ENCODE measurements at places on chromosomes 2 and 18.

DNA sequence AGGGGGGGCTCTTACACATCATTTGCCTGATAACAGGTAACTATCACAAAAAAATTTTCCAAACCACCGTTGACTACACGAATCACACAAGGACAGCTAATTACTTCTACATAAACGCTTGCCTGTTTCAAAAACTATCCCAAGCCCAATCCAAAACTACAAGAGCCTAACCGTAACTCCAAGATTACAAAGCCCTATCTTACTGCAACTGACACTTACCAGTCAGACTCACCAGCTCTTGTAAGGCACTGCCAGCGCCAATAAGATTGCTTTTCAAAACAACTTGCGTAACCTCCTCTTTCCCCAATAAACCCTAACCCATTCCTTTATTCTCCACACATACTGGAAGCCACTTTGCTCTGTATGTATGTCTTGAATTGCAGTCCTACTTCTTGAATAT lies 148.4 kb downstream of the NBAS start:
- no peak for DNase-seq

GRCh38 chr2:137948894-137949293 lies 15.4 kb upstream of the HNMT start:
- DNase-seq: no peak

- DNase-seq: no peak
Measured at GRCh38 chr2:72214429-72215143, 66.9 kb upstream of the CYP26B1 start.

GRCh38 chr2:135636982-135637381 lies 104.7 kb upstream of the UBXN4 start:
- no peak for DNase-seq

DNA sequence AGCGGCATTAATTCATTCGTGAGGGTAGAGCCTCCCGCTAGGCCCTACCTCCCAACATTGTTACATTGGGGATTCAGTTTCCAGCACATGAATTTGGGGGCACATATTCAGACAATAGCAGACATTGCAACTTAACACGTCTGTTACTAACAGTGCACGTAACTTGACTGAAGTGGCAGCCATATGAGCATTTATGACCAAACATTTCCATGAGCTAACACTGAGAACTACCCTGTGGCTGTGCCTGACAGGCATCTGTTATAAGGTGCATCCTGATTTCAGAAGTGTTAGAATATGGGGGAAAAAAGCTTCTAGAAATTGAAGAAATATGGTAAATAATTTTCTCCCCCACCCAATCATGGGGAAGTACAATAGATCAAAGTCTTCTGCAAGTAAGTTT lies 24.5 kb downstream of the MALT1 start:
- DNase-seq: no peak

DNA sequence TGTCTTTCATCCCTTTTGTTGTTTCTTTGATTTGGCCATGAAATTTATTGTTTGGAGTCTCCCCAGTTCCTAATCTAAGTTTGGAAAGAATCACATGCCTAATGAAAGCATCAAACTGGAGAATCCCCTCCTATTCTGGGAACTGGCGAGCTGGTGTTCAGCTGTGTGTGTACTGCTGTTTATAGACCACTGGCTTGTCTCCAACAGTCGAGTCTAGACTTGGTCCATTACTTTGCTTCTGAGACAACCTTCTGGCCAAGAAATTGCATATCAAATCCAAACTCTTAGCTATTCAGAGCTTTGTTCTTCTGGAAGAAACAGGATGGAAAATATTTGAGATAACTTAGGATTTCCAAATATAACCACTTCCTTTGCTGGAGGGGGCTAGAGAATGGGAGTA lies 111.5 kb upstream of the THSD7B start:
- DNase-seq: no peak

DNA sequence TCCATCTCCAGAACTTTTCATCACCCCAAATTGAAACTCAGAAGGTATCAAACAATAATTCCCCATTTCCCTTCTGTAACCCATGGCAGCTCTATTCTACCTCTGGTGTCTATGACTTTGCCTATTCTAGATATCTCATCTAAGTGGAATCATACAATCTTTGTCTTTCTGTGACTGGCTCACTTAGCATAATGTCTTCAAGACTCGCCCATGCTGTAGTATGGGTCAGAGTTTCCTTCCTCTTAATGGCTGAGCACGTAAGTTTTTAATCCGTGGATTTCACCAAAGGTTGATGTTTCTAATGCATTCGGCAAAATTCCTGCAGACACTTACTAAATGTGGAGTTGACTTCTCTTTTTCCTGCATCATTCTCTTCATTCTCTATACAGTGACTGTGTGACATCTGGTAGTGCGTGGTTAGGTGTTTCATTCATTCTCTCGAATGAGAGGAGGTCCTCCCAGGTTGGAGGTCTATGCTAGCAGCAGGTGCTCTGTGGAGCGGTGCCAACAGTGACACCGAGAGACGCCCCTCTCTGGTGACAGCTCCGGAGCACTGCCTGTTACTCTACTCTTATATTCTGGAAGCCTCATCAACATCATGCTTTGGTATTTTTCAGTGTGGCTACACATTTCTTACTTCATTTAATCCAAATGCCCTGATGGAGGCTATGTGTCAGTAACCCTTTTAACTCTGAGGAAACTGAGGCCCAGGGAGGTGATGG lies 50.1 kb downstream of the ATOH8 start:
- no peak for DNase-seq

DNA sequence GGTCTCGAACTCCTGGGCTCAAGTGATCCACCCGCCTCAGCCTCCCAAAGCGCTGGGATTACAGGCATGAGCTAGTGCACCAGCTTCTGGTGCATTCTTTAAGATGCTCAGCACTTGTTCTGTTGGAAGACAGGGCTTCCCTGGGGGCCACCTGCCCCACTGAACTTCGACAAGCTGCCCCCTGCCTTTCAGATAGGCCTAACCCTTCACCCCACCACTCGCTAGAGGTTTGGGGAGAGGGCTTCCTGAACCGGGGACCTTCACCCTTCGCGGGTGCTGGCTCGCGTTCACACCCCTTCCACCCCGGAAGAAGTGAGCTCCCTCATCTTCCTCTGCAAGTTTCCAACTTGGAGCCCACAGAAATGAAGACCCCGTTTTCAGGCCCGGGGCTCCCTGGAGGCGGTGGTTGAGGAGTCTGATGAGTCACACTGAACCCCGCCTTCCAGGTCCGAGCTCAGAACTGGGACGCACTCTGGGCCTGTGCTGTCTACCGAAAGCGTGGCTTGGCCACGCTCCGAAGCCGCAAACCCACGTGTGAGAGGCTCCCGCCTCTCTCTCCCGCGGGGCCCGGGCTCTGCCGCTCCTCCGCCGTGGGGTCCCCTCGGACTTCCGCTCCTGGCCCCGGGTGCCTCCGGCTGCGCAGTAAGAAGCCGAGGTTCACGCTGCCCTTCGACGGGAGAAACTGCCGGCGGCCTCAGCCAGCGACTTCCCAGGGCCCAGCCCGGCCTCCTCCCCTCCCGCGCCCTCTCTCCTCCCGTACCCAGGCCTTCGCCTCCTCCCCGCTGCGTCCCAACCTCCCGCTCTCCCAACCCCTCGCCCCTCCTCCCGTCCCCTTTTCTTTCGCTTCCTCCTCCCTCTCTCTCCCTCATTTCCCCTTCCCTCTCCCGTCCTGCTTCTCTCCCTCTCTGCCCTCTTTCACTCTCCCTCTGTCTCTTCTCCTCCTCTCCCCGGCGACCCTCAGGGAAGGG lies 47.5 kb upstream of the SP3 start:
- peak; percentile 17 for DNase-seq

GRCh38 chr2:105398336-105399206 lies at the start of gene FHL2:
Gene FHL2, minus strand, starts transcription at chr2:105399051. Its CDS starts 12,535 bp downstream, at chr2:105386516.
- DNase-seq: peak; percentile 48

- no peak for DNase-seq
Measured at GRCh38 chr2:176018708-176019107, 16.6 kb upstream of the LNPK start.

GRCh38 chr2:210660-211059 lies 53.2 kb downstream of the SH3YL1 start:
- DNase-seq: no peak

Data from T-helper 9 cell (primary cell).